ENCODE measurements at places on chromosomes 3 and 15.
A peak's percentile ranks its signal among the peaks of the same experiment; 100 is the strongest.

DNA sequence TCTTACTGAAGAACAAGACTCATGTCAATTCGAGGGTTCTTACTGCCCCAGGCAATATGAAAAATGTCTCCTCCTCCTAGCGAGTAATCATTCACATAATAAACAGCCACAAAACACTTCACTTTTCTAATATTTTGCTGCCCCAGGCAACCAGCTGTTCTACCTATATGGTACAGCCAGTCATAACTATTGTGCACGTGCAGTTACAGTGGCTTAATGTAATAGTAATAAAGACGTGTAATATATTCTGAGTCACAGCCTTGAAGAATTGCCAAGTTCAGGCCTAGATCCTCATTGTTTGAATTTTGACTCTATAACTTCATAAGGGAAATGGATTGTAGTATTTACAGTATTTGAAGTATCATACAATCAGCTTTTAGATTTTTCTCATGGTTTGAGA, 1250.0 kb upstream of the GBE1 start:
- DNase-seq: no peak

DNA sequence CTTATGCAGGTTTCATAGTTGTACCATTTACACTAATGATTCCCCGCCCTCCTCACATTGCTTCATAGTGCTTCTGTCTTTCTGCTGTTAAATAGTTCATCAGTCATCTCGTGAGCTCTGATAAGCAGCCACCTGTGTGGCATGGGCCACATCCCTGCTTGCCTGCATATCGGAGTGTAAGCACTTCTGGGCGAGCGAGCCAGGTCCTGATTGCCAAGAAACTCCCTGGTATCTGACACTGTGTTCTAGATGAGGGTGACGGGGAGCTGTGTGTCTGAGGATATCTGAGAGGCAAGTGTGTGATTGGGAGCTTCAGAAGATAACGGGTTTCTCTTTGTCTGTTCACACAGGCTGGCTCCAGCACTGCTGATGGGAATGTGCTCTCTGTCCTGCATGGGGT, 130.6 kb downstream of the LRIG1 start:
- DNase-seq: no peak

- DNase-seq: peak; percentile 68
These were observed 305.9 kb downstream of the CACNA2D3 start for GRCh38 chr3:54427941-54428871.

- DNase-seq: no peak
These were observed 42.7 kb upstream of the CCK start for GRCh38 chr3:42308651-42309050.

DNA sequence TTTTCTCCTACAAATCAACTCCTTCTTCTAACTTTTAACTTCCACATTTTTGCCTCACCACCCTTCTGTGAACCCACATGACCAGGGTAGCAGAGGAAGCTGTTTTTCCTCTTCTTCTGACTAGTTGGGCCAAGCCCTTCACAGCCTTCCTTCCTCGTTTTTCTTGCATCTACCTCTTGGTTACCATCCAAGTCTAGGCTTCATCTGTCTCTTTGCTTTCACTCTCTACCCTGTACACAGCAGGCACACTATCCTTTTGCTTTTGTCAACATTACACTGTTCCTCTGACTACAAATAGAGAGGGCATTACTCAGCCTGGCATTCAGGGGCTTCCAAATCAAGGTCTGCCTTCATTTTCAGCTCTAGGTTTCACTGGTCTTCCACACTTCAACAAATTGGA, 22.0 kb downstream of the SLC9A9 start:
- DNase-seq: no peak

- DNase-seq: no peak
These were observed 266.6 kb upstream of the TBL1XR1 start for GRCh38 chr3:177463863-177464262.

- no peak for DNase-seq
These were observed 55.4 kb downstream of the OCA2 start for GRCh38 chr15:28043691-28044091.

- no peak for DNase-seq
These were observed 269.7 kb upstream of the ATP10A start for GRCh38 chr15:26132811-26133210.

GRCh38 chr3:127484601-127485388, 105.7 kb downstream of the TPRA1 start:
- peak; percentile 11 for DNase-seq

- DNase-seq: no peak
These were observed 511.2 kb upstream of the MDFIC2 start for GRCh38 chr3:70823622-70824021.

DNA sequence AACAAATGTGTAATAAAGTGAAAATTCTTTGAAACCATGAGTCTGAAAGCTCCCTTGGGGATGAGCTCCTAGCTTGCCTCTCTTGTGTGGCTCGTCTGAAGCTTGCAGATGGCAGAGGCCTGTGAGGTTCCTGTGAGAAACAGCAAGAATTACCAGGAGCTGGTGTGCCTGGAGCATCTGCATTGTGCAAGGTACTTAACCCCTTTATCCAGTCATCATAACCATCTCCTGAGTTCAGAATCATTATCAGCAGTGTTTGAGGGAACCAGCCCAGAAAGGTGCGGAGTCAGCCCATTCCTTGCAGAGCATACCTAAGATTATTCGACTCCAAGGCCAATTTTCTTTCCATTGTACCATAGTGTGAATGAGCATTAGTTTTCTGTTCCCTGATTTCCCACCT, 51.7 kb upstream of the TRA2B start:
- DNase-seq: no peak

DNA sequence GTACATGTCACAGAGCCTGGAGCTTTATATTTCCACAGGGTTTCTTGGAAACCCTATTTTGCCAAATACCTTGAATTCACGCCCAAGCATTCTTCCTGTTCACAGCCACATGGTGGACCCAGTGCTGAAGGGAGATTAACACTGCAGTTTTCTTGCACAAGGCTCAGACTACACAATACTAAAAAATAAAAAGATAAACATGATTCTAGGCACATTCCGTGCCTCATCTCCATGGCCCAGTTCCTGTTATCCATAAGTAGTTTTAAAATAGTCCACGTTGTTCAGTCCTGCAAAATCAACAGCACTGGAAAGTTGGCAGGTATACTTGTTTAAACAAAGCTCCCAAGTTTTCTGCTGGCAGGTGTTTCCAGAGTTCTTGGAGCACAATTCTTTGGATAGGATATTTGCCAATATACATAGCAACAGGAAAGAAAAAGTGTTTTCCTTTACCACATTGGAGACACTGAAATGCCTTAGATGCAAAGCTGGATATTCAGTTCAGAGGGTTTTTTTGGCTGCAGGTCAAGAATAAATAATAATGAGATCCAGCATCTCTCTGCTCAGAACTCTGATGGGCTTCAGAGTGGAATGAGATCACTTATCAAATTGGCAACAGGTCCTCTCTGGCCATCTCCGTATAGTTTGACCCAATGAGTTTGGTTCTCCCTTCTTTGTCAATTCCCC, 88.1 kb upstream of the TGFBR2 start:
- no peak for DNase-seq

GRCh38 chr3:69876073-69876472, 123.5 kb upstream of the SAMMSON start:
- no peak for DNase-seq

DNA sequence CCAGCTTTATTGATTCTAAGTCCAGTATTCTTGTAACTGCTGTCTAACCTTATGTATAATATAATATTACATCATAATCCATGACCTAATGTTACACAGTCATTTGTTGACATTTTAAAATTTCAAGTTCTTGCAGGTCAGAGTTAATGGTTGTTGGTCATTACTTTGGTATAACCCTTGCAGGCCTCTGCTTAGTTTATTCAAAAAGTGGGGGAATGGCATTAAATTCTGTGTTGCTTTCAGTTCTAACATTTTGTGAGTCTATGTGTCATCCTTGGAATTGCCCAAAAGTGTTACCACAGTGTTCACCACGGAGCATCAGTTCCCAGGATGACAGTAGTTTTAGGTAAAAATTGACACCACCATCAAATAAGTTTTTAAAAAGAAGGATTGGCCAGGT, 174.8 kb upstream of the BCL6 start:
- DNase-seq: no peak

DNA sequence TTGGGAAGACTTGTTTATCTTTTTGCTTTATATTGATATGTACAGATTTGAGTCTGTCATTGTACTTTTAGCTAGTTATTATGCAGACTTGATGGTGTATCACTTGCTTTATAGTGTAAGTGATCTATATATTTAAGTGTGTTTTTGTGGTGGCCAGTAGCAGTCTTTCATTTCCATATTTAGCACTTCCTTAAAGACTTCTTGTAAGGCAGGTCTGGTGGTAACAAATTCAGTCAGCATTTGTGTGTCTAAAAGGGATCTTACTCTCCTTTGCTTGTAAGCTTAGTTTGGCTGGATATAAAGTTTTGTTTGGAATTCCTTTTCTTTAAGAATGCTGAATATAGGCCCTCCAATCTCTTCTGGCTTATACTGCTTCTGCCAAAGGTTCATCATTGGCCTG, 322.5 kb upstream of the EPHA6 start:
- DNase-seq: no peak

- DNase-seq: no peak
These were observed 82.9 kb upstream of the EIF1B start for GRCh38 chr3:40226636-40227035.

DNA sequence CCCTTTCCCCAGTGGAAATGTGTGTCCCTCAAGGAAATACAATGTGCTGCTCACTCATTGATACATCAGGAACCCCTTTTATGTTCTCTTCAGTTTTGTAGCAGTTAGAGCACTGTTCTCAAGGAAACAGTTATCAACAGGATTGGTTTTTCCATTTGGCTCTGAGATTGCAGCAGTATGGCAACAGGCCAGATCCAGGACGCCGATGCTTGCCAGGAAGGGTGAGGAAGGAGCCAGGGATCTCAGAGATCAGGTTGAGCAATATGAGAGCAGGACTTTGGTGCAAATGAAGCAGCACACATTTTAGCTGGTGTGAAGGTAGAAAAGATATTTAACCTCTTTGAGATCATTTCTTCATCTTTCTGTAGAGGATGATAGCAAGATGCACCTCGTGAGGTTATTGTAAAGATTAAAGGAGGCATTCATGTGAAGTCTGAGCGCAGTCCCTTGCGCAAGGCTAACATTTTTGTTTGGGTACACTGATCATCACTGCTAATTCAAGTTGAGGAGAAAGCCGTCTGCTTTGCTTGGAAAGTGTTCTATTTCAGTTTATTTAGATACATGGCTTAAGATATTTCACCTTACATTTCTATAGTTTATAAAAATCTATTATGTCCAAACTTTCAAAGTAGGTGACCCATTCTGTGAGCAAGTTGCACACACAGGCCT, 68.5 kb downstream of the KCNH8 start:
- no peak for DNase-seq

DNA sequence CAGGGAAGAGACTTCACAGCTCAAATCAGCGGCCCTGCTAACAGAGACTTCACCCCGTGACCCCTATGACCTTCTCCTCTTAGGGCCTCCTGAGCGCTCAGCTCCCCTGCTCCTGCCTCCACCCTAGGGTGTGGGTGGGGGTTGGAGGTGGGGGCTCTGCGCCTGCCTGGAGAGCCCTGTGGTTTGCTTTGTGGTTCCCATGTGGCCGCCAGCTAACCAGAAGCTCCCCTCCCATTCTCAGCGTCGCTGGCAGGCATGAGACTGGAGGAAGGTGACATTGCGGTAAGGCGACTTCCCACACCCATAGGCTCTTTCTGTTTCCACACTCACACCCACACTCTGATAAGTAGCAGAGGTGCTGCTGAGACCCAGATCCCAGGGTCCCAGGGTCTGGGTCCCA, 27.6 kb downstream of the XYLB start:
- peak; percentile 93 for DNase-seq

- no peak for DNase-seq
These were observed 86.2 kb downstream of the MEIS2 start for GRCh38 chr15:37014137-37014536.

- DNase-seq: no peak
These were observed 39.9 kb downstream of the TPRA1 start for GRCh38 chr3:127550468-127551157.

GRCh38 chr3:151866711-151867410, 6.6 kb upstream of the SUCNR1 start:
- DNase-seq: no peak

- DNase-seq: peak; percentile 23
These were observed at the start of gene RHOV for GRCh38 chr15:40873694-40874561. TSS of gene RHOV (minus strand) at chr15:40874234. CDS start at chr15:40874139, 95 bp downstream.

- DNase-seq: no peak
These were observed 226.9 kb downstream of the ZNF385D start for GRCh38 chr3:21524133-21524532.

- no peak for DNase-seq
These were observed 121.2 kb downstream of the MECOM start for GRCh38 chr3:169542331-169542751.

DNA sequence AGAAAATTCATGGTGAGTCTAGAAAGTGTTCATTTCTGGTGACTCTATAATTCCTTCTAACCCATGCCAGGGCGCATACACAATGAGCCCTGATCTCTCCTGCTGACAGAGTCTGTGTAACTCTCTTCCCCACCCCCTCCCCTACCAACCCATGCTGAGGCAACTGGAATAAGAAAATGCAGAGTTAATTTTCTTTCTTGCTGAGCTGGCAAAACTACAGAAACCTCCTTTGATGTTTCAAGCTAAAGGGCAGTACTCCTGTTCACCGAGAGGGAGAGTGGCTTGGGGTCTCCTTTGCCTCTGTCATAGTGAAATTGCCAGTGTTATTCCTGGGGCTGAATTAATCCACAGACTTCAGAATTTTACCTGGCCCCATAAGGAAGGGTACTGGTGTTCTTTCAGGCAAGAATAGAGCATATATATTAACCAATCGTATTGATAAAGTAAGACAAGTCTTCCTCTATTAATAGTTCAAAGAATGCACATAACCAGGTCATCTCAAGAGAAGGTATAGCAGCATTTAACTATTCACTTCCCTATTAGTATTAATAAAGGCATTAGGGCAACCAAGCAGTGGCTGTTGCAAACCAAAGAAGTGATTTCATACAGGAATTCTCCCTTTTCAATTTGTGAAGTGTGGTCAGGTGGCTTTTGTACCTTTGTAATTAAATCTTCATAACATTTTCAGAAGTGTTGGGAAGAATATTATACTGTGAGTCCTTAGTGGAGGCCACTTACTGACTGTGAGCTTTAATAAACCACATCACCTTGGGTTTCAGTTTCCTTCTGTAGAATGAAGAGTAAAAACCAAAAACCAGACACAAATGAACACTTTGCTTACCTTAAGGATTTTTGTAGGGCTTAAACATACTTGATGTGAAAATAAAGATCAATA, 4.1 kb downstream of the GAP43 start:
- DNase-seq: no peak

- no peak for DNase-seq
These were observed 259.5 kb downstream of the THRB start for GRCh38 chr3:24235121-24235520.

GRCh38 chr15:70788114-70789049, 25.0 kb upstream of the UACA start:
- DNase-seq: no peak

DNA sequence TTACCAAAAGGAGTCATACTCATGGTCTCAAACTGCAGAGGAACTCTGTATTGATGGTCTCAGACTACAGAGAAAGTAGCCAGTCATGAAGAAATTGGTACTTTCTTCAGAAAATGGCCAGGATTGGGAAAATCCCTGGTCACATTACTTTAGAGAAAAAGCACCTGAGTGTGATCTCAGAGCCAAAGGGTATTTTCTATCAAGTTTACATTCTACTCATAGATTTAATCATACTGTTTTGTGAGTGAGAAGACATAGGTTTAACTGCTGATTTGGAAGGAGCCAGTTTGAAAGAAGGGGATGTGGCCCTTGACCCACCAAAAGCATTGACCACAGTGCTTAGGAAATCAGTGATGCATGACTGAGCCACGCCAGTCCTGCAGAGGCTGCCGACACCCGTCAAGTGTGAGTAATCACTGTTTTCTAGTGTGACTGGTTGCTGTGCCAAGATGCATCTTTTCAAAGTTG, 203.6 kb downstream of the AKAP13 start:
- DNase-seq: no peak
